ENCODE measurements at places on chromosomes 13 and 19. TPM values are rescaled to one million over a fixed set of nuclear protein-coding genes. Genes with fewer than 3 reads are reported as not detected.

Gene PABPC3
- not detected for total RNA-seq

Gene ZNF773
- 9.5 TPM for total RNA-seq

Gene SEMA6B
- 3.4 TPM for total RNA-seq

Gene LMO7
- total RNA-seq, result 76.3 TPM

Gene BABAM1
- total RNA-seq, result 55.2 TPM

Measured in thoracic aorta (tissue), 2 donors.